Stomach (tissue), 19 donors: ENCODE measurements at places on chromosomes 4 and X. TPM values are rescaled to one million over a fixed set of nuclear protein-coding genes. Genes with fewer than 3 reads are reported as not detected.

DNA sequence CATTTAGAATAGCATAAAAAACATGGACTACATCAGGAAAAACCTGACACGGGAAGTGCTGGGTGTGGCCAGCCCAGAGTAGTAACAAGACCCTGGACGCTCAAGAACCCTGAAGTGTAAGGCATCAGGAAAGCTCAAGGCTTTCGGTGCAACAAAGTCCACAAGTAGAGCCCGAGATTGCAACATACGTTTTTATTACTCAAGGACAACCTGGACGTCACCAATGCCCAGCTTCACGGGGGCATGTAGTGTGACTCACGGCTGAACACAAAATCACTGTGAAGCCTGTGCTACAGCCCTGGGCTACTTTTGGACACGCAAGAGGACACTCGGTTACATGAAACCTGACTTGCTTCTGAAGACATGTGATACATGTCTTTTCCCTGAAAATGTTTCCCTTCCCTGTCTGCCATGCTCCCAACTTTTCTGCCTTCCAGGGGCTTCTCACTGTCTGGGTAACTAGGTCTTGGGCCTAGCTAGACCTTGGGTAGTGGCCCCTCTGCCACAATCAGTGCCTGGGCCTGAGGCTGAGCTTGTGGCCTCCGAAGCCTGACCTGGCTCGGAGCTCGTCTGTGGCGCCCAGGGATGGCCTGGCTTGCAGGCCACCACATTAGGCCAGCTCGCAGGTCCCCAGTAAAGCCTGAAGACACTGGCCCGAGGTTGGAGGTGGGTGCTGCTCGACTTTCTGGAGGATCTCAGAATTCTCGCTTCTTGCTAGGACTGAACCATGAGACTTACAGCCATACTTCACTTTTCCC lies 9.2 kb downstream of the IRAK1 start:
- H3K4me3 ChIP-seq = no peak overlapping the region
- peaks cover 5% of the 10 kb centered on the region for H3K27me3 ChIP-seq
- no peak for DNase-seq
- H3K36me3 ChIP-seq = peaks cover 45% of the 10 kb centered on the region
- no peak overlapping the region for H3K27ac ChIP-seq

- no peaks in the 10 kb centered on the region for H3K36me3 ChIP-seq
- peaks cover 3% of the 10 kb centered on the region for H3K27me3 ChIP-seq
- no peak overlapping the region for H3K27ac ChIP-seq
- no peak overlapping the region for H3K4me3 ChIP-seq
Measured at GRCh38 chr4:4912155-4912554, 52.7 kb downstream of the MSX1 start.

The PNMA5 gene
- total RNA-seq = not detected

- H3K36me3 ChIP-seq = no peaks in the 10 kb centered on the region
- no peak overlapping the region for H3K27ac ChIP-seq
- peak; percentile 39 for DNase-seq
- peaks cover 28% of the 10 kb centered on the region for H3K27me3 ChIP-seq
- H3K4me3 ChIP-seq = peak overlapping the region; percentile 44
- peaks cover 15% of the 10 kb centered on the region for H3K4me1 ChIP-seq
Measured at GRCh38 chr4:46388857-46389256, 1.1 kb downstream of the GABRA2 start.

DNA sequence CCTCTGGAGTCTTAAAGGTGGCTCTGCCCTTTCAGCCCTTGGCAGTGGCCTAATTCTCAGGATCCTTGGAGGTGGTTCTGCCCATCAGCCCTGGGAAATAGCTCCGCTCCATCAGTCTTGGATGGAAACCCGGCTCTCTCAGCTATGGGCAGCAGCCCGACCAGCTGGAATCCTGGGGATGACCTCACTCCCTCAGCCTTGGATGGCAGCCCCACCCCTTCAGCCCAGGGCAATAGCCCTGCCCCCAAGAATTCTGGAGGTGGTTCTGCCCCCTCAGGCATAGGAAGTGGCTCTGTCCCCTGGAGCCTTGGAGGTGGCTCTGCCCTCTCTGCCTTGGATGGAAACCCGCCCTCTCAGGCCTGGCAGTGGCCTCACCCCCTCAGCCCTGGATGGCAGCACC lies 127.7 kb downstream of the RBMX2 start:
- no peaks in the 10 kb centered on the region for H3K36me3 ChIP-seq
- H3K4me1 ChIP-seq = no peaks in the 10 kb centered on the region
- no peak overlapping the region for H3K4me3 ChIP-seq
- no peak overlapping the region for H3K27ac ChIP-seq
- no peak for DNase-seq
- no peaks in the 10 kb centered on the region for H3K27me3 ChIP-seq

GRCh38 chr4:162285753-162286152 lies 122.0 kb upstream of the FSTL5 start:
- DNase-seq = no peak
- H3K4me3 ChIP-seq = no peak overlapping the region
- H3K4me1 ChIP-seq = no peaks in the 10 kb centered on the region

DNA sequence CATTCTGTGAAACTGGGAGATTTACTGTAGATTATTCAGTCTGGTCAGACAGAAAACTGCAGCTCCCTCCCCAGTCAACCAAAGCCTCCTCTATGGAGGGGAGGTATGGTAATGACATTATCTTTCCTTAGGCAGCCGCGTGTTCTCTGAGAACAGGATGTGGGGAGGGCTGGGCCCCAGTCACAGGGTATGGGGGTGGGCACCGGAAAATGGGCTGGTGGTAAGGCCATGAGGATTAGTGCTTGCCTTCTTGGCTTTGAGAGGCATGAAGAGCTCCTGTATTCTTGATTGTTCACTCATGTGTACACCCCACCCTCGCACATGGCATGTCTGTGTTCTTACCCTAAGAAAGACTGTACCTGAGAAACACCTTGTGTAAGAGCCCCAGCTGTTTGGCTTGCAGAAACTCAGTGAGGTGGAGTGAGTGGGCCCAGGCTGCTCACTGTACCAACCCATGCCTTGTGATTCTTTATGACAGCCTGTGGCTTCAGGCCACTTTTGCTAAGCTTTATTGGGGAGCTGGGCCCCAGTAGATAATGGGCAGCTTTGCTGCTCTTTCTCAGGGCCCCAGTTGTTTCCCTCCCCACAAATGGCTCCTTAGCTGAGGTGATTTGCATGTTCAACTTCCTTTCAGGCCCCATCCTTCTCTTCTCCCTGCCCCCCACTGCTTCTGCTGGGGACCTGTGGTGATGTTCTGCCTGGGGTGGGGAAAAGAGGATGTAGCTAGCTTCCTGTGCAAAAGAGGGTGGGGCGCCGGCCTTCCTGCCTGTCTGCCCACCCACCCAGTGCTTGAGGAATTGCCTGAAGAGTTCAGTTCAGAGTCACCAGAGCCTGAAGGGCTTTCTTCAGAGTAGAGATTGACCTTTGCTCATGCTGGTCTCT lies 30.7 kb downstream of the MSN start:
- peak; percentile 37 for DNase-seq
- H3K27ac ChIP-seq = peak overlapping the region; percentile 82
- H3K36me3 ChIP-seq = no peaks in the 10 kb centered on the region
- no peaks in the 10 kb centered on the region for H3K27me3 ChIP-seq
- no peak overlapping the region for H3K4me3 ChIP-seq

GRCh38 chr4:142036795-142037583 lies 400.6 kb downstream of the IL15 start:
- no peak for DNase-seq
- no peak overlapping the region for H3K27ac ChIP-seq
- H3K27me3 ChIP-seq = no peaks in the 10 kb centered on the region
- H3K36me3 ChIP-seq = no peaks in the 10 kb centered on the region
- H3K4me1 ChIP-seq = no peaks in the 10 kb centered on the region
- H3K4me3 ChIP-seq = no peak overlapping the region

- no peak for DNase-seq
- H3K4me1 ChIP-seq = no peaks in the 10 kb centered on the region
- no peak overlapping the region for H3K27ac ChIP-seq
- H3K36me3 ChIP-seq = no peaks in the 10 kb centered on the region
- H3K27me3 ChIP-seq = no peaks in the 10 kb centered on the region
- H3K4me3 ChIP-seq = no peak overlapping the region
Measured at GRCh38 chrX:45348296-45348695, 147.6 kb upstream of the DIPK2B start.

DNA sequence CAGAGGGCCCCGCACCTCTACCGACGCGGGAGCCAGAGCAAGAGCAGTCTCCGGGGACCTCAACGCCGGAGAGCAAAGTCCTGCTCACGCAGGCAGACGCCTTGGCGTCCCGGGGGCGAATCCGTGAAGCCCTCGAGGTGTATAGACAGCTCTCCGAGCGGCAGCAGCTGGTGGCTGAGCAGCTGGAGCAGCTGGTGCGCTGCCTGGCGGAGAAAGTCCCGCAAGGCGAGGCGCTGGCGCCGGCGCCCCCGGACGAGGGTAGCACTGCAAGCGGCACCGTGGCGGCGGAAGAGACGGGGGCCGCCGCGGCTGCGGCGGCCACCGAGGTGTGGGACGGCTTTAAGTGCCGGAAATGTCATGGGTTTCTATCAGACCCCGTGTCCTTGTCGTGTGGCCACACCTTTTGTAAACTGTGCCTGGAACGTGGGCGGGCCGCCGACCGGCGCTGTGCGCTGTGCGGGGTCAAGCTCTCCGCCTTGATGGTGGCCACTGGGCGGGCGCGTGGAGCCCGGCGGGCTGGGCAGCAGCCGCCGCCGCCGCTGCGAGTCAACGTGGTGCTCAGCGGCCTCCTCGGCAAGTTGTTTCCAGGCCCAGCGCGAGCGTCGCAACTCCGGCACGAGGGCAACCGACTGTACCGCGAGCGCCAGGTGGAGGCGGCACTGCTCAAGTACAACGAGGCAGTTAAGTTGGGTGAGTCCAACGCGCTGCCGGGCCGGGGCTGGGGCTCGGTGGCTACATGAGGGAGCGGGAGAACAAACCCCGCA lies 672 bp downstream of the LONRF3 start:
- H3K4me1 ChIP-seq = peaks cover 42% of the 10 kb centered on the region
- peaks cover 19% of the 10 kb centered on the region for H3K27me3 ChIP-seq
- H3K4me3 ChIP-seq = peak overlapping the region; percentile 58

The PRRG3 gene
- not detected for total RNA-seq

GRCh38 chr4:879729-880077 lies 52.4 kb downstream of the GAK start:
- peaks cover 100% of the 10 kb centered on the region for H3K36me3 ChIP-seq
- H3K4me1 ChIP-seq = no peaks in the 10 kb centered on the region
- H3K27ac ChIP-seq = no peak overlapping the region
- no peaks in the 10 kb centered on the region for H3K27me3 ChIP-seq
- no peak for DNase-seq
- H3K4me3 ChIP-seq = no peak overlapping the region

GRCh38 chr4:114997576-114998247 lies 115.7 kb downstream of the NDST4 start:
- no peaks in the 10 kb centered on the region for H3K4me1 ChIP-seq
- H3K27ac ChIP-seq = no peak overlapping the region
- H3K36me3 ChIP-seq = no peaks in the 10 kb centered on the region

GRCh38 chr4:156662921-156663320 lies 308.7 kb downstream of the PDGFC start:
- H3K36me3 ChIP-seq = no peaks in the 10 kb centered on the region
- H3K27me3 ChIP-seq = no peaks in the 10 kb centered on the region
- H3K4me1 ChIP-seq = no peaks in the 10 kb centered on the region
- no peak overlapping the region for H3K4me3 ChIP-seq
- H3K27ac ChIP-seq = no peak overlapping the region

- H3K36me3 ChIP-seq = no peaks in the 10 kb centered on the region
- no peaks in the 10 kb centered on the region for H3K4me1 ChIP-seq
- no peak overlapping the region for H3K4me3 ChIP-seq
- no peaks in the 10 kb centered on the region for H3K27me3 ChIP-seq
Measured at GRCh38 chrX:68421636-68422035, 11.7 kb downstream of the OPHN1 start.

DNA sequence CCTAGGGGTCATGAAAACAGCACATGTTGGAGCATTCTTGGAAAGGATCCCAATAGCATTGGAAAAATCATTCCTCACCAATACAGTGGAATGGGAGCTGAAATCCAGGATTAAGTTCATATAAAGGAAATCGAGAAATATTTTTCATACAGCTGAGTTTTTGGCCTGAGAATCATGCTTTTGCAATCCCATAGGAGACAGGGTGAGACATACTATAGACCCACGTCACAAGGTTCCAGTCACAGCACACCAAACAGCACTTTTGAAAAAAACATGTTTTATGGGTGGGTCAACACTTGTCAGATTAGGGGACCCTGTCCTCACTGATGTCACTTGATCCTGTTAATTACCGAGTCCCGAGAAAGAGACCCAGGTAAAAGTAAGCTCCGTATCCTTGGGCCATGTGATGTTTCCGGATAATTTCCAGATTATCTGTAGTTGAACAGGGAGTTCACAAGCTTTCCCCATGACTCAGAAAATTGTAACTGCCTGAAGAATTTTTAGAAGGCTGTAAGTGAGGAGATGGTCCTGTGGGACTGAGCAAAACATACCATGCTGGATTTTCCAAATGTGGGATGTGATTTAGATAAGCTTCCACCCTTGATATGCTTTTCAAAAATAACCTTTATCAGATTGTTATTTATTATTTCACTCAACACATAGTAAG lies 80.9 kb upstream of the TLR3 start:
- H3K4me1 ChIP-seq = no peaks in the 10 kb centered on the region
- no peak overlapping the region for H3K4me3 ChIP-seq
- no peaks in the 10 kb centered on the region for H3K27me3 ChIP-seq
- no peak for DNase-seq
- no peak overlapping the region for H3K27ac ChIP-seq
- no peaks in the 10 kb centered on the region for H3K36me3 ChIP-seq

- H3K27ac ChIP-seq = no peak overlapping the region
- H3K4me3 ChIP-seq = no peak overlapping the region
- no peaks in the 10 kb centered on the region for H3K4me1 ChIP-seq
- H3K27me3 ChIP-seq = no peaks in the 10 kb centered on the region
Measured at GRCh38 chr4:145293658-145294057, 113.3 kb upstream of the OTUD4 start.

GRCh38 chr4:141132709-141133145 lies 542 bp downstream of the RNF150 start:
- peaks cover 19% of the 10 kb centered on the region for H3K4me1 ChIP-seq
- peaks cover 52% of the 10 kb centered on the region for H3K27me3 ChIP-seq
- H3K27ac ChIP-seq = peak overlapping the region; percentile 61
- peak; percentile 84 for DNase-seq

- H3K27ac ChIP-seq = no peak overlapping the region
- H3K36me3 ChIP-seq = no peaks in the 10 kb centered on the region
- no peak overlapping the region for H3K4me3 ChIP-seq
- H3K27me3 ChIP-seq = no peaks in the 10 kb centered on the region
- no peaks in the 10 kb centered on the region for H3K4me1 ChIP-seq
Measured at GRCh38 chr4:82611982-82612381, 50.2 kb upstream of the TMEM150C start.

DNA sequence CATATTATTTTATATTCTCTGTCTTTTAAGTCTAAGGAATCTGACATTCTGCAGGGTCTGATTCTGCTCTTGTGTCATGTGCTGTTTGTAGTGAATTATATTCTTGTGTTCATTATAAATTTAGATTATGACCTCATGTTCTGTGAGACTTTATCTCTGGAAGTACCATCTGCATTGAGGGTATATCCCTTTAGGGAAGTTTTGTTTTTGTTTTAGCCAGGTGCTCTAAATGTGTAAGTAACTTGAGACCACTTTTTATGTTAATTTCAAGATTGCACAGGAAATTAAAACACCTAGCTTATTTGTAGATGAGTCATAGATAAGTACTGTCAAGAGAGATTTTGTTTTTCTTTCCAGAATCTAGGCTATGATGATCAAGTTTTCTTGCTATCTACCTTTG lies 35.0 kb upstream of the DKK2 start:
- H3K27ac ChIP-seq = no peak overlapping the region
- no peaks in the 10 kb centered on the region for H3K36me3 ChIP-seq
- H3K27me3 ChIP-seq = no peaks in the 10 kb centered on the region
- H3K4me1 ChIP-seq = no peaks in the 10 kb centered on the region

GRCh38 chr4:111959222-111959621 lies 186.0 kb upstream of the FAM241A start:
- no peak overlapping the region for H3K27ac ChIP-seq
- no peak overlapping the region for H3K4me3 ChIP-seq
- DNase-seq = no peak
- no peaks in the 10 kb centered on the region for H3K36me3 ChIP-seq
- H3K27me3 ChIP-seq = no peaks in the 10 kb centered on the region

The KLHL13 gene
- 8.0 TPM for total RNA-seq

The UGT2B11 gene
- not detected for total RNA-seq
